Mesendoderm (in vitro differentiated cells): ENCODE measurements at places on chromosomes 12 and 14.

- H3K27me3 ChIP-seq, result no peaks in the 10 kb centered on the region
- DNase-seq, result no peak
- H3K4me3 ChIP-seq, result no peak overlapping the region
- H3K27ac ChIP-seq, result no peak overlapping the region
- no peaks in the 10 kb centered on the region for H3K36me3 ChIP-seq
- H3K4me1 ChIP-seq, result peaks cover 9% of the 10 kb centered on the region
These were observed 21.1 kb downstream of the IRF2BPL start for GRCh38 chr14:77007183-77007974.

DNA sequence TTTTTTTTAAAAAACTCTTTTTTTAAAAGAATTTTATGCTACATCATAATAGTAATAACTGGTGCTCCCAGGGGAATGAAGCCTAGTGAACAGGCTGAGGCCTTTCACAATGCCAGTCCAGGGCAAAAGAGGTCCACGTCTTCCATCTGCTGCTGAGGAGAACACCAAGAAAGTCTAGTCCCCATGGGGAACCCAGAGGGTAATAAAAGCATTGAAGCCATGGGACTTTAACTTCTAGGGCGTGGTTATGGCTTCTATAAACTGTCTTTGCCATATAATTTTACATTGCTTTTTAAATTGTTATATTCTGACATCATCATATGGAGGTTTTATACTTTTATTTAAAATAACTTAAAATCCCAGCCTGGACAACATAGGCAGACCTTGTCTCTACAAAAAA, 64.3 kb downstream of the SLC16A7 start:
- no peaks in the 10 kb centered on the region for H3K4me1 ChIP-seq
- H3K27ac ChIP-seq, result no peak overlapping the region
- no peaks in the 10 kb centered on the region for H3K27me3 ChIP-seq
- no peak overlapping the region for H3K4me3 ChIP-seq
- no peaks in the 10 kb centered on the region for H3K36me3 ChIP-seq

- H3K27ac ChIP-seq, result no peak overlapping the region
- no peak for DNase-seq
- H3K36me3 ChIP-seq, result no peaks in the 10 kb centered on the region
These were observed 293.2 kb downstream of the TMEM132D start for GRCh38 chr12:129610601-129611120.

DNA sequence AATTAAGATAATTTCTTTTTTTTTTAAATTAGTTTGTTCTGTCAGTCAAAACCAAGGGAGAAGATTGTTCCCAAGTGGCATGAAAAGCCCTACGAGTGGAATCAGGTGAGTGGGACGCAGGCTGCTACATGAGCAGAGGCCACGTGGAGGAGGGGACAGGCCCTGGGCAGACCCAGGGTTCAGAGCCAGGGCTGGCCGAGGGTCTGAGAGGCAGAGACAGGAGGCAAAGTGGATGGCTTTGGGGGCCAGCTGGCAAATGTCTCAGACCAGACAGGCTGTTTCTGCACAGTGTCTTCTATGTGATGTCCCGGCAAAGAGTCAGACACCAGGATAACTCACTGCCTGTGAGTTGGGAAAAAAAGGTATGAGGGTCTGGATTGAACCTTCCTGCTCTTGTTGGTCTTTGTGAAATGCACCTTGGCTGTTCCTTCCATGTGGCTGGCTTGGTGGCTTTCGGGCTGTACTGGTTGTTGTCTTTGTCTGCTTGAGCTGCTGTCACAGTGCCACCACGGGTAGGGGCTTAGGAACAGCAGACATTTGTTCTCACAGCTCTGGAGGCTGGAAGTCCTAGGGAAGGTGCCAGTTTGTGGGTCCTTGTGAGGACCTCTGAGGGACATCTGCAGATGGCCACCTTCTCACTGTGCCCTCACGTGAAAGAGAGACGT, 35.8 kb upstream of the ASPG start:
- no peak for DNase-seq
- no peaks in the 10 kb centered on the region for H3K36me3 ChIP-seq
- H3K27me3 ChIP-seq, result no peaks in the 10 kb centered on the region
- H3K27ac ChIP-seq, result no peak overlapping the region
- H3K4me1 ChIP-seq, result no peaks in the 10 kb centered on the region

DNA sequence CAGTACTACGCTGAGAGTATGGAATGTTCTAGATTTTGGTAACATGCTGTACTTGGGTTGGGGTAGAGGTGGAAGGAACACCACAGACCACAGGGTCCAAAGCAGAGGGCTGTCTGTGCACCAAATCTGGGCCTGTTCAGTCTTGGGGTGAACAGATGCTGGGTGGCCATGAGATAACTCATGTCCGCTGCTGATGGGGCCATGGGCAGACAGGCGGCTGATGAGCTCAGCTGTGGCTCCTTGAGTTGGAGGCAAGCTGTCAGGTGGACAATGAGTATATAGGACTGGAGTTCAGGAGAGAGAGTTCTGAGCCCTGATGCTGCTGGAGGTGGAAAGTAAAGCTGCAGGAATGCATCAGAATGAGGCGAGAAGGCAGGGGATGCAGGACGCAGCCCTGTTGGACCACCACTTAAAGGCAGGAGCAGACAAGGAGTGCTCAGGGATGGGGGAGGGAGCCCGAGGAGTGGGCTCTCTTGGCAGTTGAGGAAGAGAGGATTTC, 6.2 kb downstream of the SMIM41 start:
- no peaks in the 10 kb centered on the region for H3K27me3 ChIP-seq
- H3K27ac ChIP-seq, result no peak overlapping the region
- H3K36me3 ChIP-seq, result no peaks in the 10 kb centered on the region
- DNase-seq, result no peak

DNA sequence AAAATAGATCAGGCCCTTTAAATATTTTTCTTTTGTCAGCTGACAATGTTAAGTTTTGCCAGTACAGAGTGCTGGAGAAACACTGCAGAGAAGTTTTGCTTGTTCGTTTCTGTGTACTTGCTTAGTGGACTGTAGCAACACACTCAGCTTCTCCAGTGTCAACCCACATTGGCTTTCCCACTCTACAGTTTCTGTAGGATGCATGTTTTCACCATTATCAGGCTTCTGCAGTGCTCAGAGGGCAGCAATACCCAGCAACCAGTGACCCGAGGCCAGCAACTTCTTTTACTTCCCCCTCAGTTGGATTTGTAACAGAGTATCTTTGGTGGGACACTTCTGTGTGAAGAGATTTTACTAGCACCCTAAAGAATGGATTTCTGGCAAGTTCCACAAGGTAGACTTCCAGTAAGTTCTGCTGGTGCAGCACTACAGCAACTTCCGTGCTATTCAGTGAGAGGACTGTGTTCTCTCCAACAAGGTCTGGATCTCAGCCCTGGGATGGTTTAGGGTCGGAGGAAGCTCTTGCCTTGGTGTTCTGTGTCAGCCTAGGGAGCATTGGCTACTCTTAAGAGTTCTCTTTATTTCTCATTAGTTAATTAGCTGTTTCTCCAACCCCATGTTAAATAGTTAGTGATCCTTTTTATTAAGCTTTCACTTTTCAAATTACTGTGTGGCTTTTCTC, 70.4 kb downstream of the FUT8 start:
- H3K4me1 ChIP-seq, result peaks cover 2% of the 10 kb centered on the region
- no peaks in the 10 kb centered on the region for H3K27me3 ChIP-seq
- H3K27ac ChIP-seq, result no peak overlapping the region
- H3K4me3 ChIP-seq, result no peak overlapping the region
- no peak for DNase-seq

DNA sequence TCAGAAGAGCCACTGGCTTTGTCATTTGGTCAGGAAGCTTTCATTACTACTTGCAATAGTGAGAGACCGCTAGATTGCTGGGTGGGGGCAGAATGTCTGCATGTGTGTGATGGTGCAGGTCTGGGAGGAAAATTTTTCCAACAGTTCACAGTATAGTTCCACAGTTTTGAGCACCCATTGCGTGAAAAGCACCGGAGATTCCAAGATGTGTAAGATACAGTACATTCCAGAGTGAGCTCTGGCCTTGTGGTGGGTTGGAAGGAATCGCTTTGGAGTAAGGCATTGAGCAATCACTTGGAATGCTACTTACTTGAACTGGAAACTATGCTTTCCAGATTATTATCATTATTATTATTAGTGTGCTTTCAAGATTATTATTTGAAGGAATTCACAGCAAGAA, 47.6 kb upstream of the FRMD6 start:
- H3K4me3 ChIP-seq, result no peak overlapping the region
- no peaks in the 10 kb centered on the region for H3K27me3 ChIP-seq
- no peak overlapping the region for H3K27ac ChIP-seq
- DNase-seq, result no peak

DNA sequence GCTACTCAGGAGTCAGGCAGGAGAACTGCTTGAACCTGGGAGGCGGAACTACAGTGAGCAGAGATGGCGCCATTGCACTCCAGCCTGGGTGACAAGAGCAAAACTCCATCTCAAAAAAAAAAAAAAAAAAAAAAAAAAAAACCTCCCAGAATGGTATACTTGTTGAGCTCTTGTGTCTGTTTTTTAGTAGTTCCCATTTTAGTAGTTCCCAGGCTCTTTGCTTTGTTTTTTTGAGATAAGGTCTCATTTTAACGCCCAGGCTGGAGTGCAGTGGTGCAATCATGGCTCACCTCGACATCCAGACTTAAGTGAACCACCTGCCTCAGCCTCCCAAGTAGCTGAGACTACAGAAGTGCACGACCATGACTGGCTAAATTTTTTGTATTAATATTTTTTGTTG, 13.4 kb downstream of the ATXN2 start:
- H3K27ac ChIP-seq, result no peak overlapping the region
- no peaks in the 10 kb centered on the region for H3K36me3 ChIP-seq
- H3K27me3 ChIP-seq, result no peaks in the 10 kb centered on the region

DNA sequence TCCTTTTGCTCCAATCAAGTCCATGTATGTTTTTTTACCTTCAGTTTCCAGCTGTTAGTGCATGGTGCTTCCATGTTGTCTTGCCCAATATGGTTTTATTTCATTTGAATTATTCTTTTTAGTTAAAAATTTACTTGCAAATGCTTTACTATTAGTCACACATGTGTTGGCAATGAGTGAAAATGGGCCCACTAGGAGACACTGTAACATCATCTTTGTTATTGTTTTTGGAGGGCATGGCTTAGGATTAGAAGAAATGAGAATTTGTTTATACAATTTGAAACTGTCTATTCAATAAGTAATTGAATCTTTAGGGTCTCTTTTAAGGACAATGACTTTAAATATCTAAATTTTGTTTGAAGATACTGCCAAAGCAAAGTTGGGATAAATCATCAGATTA, 133.7 kb downstream of the BRMS1L start:
- no peak for DNase-seq
- H3K4me1 ChIP-seq, result no peaks in the 10 kb centered on the region
- H3K4me3 ChIP-seq, result no peak overlapping the region
- no peaks in the 10 kb centered on the region for H3K27me3 ChIP-seq

GRCh38 chr12:78371284-78371683, 493.3 kb upstream of the SYT1 start:
- H3K27me3 ChIP-seq, result no peaks in the 10 kb centered on the region
- DNase-seq, result no peak
- H3K4me1 ChIP-seq, result no peaks in the 10 kb centered on the region

DNA sequence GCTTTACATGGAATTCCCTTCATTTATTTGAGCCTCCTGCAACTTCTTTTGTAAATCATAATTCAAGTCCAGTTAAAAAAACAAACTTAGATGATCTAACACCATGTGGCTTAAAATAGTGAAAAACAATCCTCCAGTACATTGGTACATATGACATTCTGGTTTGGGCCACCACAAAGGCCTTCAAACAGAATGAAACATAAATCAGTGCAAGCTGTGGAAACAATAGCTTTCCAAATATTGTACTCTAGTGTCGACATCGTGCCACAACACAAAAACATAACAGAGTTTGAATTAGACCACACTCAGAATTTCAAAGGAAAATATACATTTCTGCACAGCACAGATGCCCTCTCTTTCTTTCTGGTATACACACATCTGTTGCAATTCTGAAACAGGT, 751.3 kb downstream of the SLC6A15 start:
- H3K36me3 ChIP-seq, result no peaks in the 10 kb centered on the region
- H3K27ac ChIP-seq, result no peak overlapping the region
- H3K4me3 ChIP-seq, result no peak overlapping the region
- H3K4me1 ChIP-seq, result no peaks in the 10 kb centered on the region
- no peaks in the 10 kb centered on the region for H3K27me3 ChIP-seq

- no peaks in the 10 kb centered on the region for H3K27me3 ChIP-seq
- DNase-seq, result no peak
- no peak overlapping the region for H3K4me3 ChIP-seq
- H3K27ac ChIP-seq, result no peak overlapping the region
These were observed 16.2 kb downstream of the CLMN start for GRCh38 chr14:95303552-95303951.

- no peak for DNase-seq
- no peaks in the 10 kb centered on the region for H3K27me3 ChIP-seq
- no peaks in the 10 kb centered on the region for H3K36me3 ChIP-seq
These were observed 314.9 kb downstream of the NUAK1 start for GRCh38 chr12:105823810-105824209.

DNA sequence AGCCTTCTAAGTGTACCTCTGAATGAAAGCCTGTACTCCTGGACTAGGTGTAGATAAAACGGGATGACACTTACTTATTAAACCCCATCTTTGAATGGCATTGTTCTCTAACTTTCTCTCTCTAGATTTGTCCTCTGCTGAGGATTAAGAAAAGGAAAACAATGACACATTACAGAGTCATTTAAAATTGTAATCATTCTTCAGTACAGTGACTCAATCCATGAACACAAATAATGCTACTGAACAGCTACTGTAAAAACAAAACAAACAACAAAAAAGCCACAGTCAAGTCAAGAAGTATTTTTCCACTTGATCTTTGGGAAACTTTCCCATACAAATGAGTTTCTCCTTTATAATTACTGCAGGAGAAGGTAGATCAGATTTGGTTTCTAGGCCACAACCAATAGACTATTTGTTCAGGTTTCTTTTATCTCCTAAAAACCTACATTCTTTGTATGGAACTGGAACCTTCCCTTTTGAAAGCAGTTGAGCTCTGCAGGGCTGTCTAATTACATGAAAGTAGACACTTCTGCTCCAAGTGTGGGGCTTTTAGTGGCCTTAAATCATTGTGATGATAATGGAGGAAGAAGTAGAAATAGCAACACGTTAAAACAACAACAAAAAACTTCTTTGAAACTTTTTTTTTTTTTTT, 219.1 kb downstream of the ESR2 start:
- H3K4me3 ChIP-seq, result no peak overlapping the region
- no peaks in the 10 kb centered on the region for H3K27me3 ChIP-seq
- no peak overlapping the region for H3K27ac ChIP-seq
- no peaks in the 10 kb centered on the region for H3K36me3 ChIP-seq
- DNase-seq, result no peak

DNA sequence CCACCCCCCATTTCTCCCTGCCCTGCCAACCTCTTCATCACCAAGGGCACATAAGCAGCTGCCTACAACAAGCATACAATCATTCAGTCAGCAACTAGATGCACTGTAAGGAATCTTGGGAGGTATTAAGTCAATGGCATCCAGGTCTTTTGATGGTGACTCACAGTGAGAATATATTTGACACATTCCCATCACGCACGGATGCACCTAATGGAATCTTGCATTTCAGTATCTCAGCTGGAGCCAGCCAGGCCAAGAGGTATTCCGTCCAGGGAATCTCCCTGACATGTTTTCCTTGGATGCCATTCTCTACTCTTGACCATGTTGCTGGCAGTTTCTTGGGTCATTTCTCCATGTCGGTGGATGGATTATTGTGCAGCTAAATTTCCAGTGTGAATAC, 73.9 kb upstream of the CAPRIN2 start:
- H3K36me3 ChIP-seq, result no peaks in the 10 kb centered on the region
- no peak overlapping the region for H3K27ac ChIP-seq
- DNase-seq, result no peak

GRCh38 chr12:19971361-19972280, 396.7 kb upstream of the PDE3A start:
- H3K27me3 ChIP-seq, result no peaks in the 10 kb centered on the region
- H3K4me3 ChIP-seq, result no peak overlapping the region
- no peaks in the 10 kb centered on the region for H3K36me3 ChIP-seq
- no peaks in the 10 kb centered on the region for H3K4me1 ChIP-seq
- DNase-seq, result peak; percentile 93
